Cardiac muscle cell (in vitro differentiated cells and primary cell): ENCODE measurements at places on chromosomes 4 and X. TPM values are rescaled to one million over a fixed set of nuclear protein-coding genes. Genes with fewer than 3 reads are reported as not detected.

Gene HAND2
- 175 and 199 TPM in 2 replicates for polyA plus RNA-seq

Gene ANK2
- 48.2 and 49.4 TPM in 2 replicates for polyA plus RNA-seq

Gene VCX3A
- 0.35 and 0.41 TPM in 2 replicates for polyA plus RNA-seq

Gene SPRY1
- polyA plus RNA-seq = 29.7 and 35.9 TPM in 2 replicates

Gene WDFY3
- polyA plus RNA-seq = 9.6 and 15.4 TPM in 2 replicates

Gene PROM1
- 1.3 and 2.0 TPM in 2 replicates for polyA plus RNA-seq

Gene MAGEA10
- not detected in 2 replicates for polyA plus RNA-seq

Gene ADAMTS3
- polyA plus RNA-seq = 1.2 and 3.3 TPM in 2 replicates

Gene TBL1X
- polyA plus RNA-seq = 21.8 and 28.8 TPM in 2 replicates

Gene OPRPN
- polyA plus RNA-seq = not detected in 2 replicates

Gene EREG
- polyA plus RNA-seq = not detected in 2 replicates

Gene CXorf49
- not detected in 2 replicates for polyA plus RNA-seq

Gene C4orf51
- polyA plus RNA-seq = not detected in 2 replicates

Gene CDKL5
- polyA plus RNA-seq = 2.7 and 7.2 TPM in 2 replicates

Gene HSFX4
- polyA plus RNA-seq = not detected in 2 replicates

Gene GATA1
- 0.15 and 0.17 TPM in 2 replicates for polyA plus RNA-seq

Gene VEGFD
- 2.1 TPM in 1 of 2 replicates, not detected in the other for polyA plus RNA-seq

Gene COPS4
- polyA plus RNA-seq = 78.7 and 101 TPM in 2 replicates

Gene PPP1R2C
- polyA plus RNA-seq = not detected in 2 replicates

Gene FAM53A
- polyA plus RNA-seq = 7.1 and 11.4 TPM in 2 replicates

Gene GYPA
- 0.81 TPM in 1 of 2 replicates, not detected in the other for polyA plus RNA-seq

Gene YY2
- polyA plus RNA-seq = 1.1 and 1.5 TPM in 2 replicates

Gene HTR2C
- 0.76 TPM in 1 of 2 replicates, not detected in the other for polyA plus RNA-seq

Gene TCP11X2
- polyA plus RNA-seq = not detected in 2 replicates

Gene INTU
- polyA plus RNA-seq = 3.9 and 10.8 TPM in 2 replicates
